ENCODE measurements at places on chromosomes 2 and 18. TPM values are rescaled to one million over a fixed set of nuclear protein-coding genes. Genes with fewer than 3 reads are reported as not detected.

The GALR1 gene
- total RNA-seq, result not detected

The SDC1 gene
- total RNA-seq, result 1,308 TPM

The CAPN14 gene
- total RNA-seq, result 35.1 TPM

The CROCC2 gene
- 0.26 TPM for total RNA-seq

The UGP2 gene
- 127 TPM for total RNA-seq

The AQP12B gene
- not detected for total RNA-seq

The MRO gene
- total RNA-seq, result not detected

The ABCG8 gene
- under 0.01 TPM for total RNA-seq

The PEX13 gene
- total RNA-seq, result 58.8 TPM

The PASK gene
- 2.9 TPM for total RNA-seq

The ETAA1 gene
- total RNA-seq, result 16.8 TPM

The TMEM37 gene
- not detected for total RNA-seq

The IL36G gene
- not detected for total RNA-seq

The LRATD1 gene
- 23.2 TPM for total RNA-seq

The DSC3 gene
- 193 TPM for total RNA-seq

The MYO3B gene
- under 0.01 TPM for total RNA-seq

The MYO5B gene
- 31.3 TPM for total RNA-seq
